ENCODE measurements at places on chromosomes 5 and 9.

DNA sequence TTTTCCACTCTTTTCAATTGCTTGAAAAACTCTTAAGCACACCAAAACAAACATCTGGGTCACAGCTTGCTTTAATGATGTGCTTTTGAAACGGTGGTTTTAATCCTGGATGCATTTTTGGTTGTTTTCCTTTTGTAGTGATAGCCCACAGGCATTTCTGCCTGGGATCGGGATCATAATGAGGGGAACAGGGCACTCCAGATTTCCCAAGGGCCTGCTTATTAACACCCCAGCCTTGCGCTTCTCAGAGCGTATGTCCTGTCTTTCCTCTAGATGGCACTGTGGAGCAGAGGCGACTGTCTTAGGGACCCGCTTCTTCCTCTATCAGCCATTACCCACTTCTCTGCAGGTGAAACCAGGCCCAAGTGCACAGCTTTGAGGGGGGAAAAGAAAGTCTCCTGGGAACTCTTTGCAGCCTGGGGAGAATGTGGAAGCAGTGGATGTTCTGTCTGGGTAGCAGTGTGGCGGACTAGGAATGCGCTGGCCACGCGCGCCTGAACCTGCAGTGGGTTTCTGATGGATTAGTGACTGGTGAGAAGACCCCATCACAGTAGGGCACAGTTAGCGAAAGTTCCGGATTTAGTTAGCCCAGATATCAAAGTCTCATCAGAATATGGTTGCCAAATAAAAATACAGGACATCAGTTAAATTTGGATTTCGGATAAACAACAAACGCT, 190.1 kb downstream of the GNA14 start:
- peak; percentile 94 for DNase-seq

DNA sequence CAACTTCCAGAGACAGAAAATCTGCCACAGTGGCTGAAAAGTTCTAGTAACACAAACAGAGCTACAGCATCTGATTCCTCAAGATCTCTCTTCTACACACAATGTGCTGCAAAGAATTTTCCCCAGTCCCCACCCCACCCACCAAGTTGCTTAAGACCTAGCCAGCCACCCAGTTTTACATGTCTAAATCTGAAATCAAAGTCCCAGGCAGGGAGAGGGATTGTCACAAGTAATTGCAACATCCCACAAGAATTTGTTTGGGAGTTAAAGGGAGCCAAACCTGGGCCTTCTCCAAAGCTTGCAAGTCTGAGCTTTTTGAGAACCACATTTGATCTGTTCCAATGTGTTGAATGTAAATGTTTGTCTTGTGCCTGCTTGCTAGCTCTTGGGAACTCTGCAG, 15.5 kb downstream of the IGIP start:
- no peak for DNase-seq

DNA sequence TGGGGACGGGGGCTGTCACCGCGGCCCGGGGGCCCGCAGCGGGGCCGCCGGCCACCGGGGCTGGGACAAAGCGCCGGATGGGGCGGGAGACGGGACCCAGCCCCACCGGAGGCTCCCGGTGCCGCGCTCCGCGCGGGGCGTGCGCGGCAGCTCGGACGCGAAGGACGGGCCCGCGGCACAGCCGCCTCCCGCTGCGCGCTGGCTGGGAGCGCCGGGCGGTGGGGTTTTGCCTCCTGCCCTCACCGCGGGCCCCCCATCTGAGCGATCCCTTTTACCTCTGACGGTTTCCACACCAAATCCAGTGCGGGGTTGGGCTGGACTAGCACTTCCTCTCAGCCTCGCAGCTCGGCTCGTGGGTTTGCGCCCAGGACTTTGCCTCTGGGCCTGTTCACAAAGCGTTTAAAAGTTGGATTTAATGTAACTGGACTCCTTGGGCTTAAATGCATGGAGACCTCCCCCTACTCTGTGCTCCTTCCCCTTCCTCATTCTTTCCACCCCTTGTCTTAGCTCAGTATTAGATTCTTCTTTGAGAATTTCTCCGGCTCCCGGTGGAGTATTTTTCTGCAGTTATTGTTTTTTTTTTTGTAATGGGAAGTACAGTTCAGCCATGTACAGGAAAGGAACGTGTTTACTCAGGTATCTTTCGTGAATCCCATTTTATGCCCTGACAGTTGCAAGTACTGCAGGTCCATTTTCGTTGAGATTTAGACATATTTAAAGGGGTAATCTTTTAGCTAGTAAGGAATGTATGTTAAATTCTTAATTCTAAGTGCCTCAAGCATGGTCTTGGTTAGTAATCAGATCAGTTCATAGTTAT, 691 bp downstream of the FCHO2 start:
- DNase-seq = peak; percentile 36

- no peak for DNase-seq
These were observed 47.9 kb downstream of the NACC2 start for GRCh38 chr9:136047076-136047774.

DNA sequence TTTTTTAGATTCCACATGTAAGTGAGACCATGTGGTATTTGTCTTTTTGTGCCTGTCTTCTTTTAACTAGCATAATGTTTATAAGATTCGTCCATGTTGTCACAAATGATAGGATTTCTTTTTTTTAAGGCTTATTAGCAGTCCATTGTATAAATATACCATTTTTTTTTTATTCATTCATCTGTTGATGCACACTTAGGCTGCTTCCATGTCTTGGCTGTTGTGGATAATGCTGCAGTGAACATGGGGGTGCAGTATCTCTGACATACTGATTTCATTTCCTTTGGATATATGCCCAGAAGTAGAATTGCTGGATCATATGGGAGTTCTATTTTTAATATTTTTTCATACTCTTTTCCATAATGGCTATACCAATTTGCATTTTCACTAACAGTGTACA, 48.7 kb downstream of the KIAA1958 start:
- DNase-seq = peak; percentile 42

DNA sequence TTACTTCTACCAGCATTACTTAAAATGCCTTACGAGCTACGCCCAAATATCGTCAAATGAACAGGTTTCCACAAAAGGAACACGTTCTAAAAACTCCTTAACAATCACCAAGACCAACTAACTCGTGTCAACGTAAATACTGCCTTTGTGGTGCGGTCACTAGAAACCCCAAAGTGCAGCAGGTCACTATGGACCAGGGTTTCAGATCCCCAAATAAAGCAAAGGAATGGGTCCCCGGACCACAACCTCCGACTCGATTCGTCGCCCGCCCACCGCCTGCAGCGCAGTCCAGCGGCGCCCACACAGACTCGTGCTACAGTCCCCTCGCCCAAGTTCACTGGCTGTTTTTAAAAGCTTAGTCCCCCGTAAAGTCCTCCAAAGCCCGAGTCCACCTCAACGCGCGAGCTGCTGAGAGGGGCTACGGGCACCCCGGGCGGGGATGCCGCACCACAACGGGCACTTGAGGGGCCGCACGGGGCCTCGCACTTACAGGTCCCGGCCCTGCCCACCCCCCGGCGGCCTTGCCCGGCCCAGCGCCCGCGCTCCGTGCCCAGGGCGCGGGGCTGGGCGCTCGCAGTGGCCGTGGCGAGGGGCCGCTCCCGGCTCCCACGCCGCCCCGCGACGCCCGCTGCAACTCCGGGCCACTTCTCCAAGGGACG, 1.1 kb downstream of the NFIB start:
- no peak for DNase-seq

DNA sequence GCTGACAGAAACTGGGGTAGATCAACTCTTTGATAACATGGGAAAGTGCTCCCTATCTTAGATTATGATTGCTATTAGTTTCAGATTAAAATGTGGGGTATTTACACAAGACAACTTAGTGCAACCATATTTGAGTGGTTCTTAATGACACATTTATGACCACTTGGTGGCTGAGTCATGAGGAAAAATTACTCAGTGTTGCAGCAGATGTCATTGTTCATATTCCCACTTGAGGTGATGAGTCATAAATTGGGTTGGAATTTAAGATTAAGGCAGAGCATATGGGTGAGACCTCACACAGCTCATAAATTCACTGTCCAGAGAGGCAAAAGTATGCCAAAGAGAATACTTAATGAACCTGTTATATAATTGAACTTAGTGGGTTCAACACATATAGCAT, 408.3 kb downstream of the DMRT2 start:
- peak; percentile 71 for DNase-seq

DNA sequence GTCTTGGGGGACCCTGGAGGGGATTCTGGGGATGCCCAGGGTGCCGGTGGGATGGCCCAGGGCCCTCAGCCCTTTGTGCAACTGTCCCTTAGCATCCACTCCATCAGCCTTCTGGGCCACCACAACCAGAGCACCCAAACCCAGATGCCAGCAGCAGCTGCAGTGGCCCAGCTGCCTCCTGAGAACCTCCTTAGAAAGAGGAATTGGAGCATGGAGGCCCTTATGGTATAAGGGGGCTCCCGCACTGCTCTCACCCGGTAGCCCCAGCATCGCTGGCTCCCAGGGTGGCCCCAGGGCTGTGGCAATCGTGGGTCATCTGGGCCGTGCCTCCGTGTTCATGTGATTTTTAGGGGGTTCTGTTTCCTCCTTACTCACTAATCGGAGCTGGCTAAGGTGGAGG, 463.3 kb downstream of the ICE1 start:
- no peak for DNase-seq

GRCh38 chr5:108720391-108720790, 27.3 kb upstream of the FER start:
- no peak for DNase-seq

GRCh38 chr9:109779711-109780452, at the start of gene PALM2AKAP2:
Gene PALM2AKAP2 (plus strand): TSS chr9:109780198. CDS start chr9:109780489, 291 bp downstream.
- DNase-seq = peak; percentile 65

GRCh38 chr9:33676746-33677505, 118.4 kb upstream of the PRSS3 start:
- DNase-seq = peak; percentile 26

- DNase-seq = no peak
These were observed 593.9 kb upstream of the GRAMD2B start for GRCh38 chr5:125829349-125829748.

DNA sequence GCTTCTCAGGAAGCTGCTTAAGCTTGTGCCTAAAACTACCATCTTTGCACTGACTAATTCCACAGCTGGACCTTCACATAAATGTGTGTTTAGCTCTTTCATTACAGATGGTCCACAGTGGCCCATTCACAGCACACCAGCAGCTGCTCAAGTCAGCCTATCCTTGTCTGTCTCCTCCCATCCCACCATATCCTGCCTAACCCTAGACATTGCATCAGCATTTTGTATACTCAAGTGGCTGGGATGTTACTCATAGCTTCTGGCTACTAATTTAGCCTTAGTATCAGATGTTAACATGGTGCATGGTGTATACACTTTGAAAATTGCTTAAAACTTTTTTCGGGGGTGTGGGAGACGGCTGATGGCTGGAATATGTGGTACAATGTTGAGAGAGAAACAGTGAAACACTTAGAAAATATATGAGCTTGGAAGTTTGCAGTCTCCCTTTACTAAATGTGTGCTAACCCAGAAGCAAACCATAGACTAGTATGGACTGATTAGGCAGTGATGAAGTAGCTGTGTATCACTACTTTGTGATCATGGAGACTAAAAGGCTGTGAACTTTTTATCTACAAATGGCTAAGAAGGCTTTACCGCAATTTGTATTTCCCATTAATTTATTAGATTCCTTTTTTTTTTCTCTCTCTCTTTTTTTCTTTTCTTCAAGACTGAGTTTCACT, 83.1 kb downstream of the JMY start:
- DNase-seq = peak; percentile 25

DNA sequence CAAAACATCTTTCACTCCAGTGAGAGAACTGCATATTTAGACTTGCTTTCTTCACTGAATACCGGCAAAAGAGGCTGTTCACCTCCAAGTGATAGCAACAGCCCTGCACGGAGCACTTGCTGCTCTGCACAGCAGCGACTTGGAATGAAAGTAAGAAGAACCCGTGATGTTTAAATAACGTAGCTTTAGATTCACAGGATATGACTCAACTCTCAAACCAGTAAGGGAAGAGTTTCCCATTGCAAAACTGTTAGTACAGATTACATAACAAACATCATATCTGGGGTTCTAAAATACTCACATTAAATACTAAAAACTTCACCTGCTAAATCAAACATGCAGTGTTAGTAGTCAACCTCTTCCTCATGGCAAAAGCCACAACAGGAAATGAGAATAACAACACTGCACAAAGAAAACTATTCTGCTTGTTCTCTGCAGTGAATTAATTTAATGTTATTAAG, 203.4 kb downstream of the MCTP1 start:
- DNase-seq = peak; percentile 89

DNA sequence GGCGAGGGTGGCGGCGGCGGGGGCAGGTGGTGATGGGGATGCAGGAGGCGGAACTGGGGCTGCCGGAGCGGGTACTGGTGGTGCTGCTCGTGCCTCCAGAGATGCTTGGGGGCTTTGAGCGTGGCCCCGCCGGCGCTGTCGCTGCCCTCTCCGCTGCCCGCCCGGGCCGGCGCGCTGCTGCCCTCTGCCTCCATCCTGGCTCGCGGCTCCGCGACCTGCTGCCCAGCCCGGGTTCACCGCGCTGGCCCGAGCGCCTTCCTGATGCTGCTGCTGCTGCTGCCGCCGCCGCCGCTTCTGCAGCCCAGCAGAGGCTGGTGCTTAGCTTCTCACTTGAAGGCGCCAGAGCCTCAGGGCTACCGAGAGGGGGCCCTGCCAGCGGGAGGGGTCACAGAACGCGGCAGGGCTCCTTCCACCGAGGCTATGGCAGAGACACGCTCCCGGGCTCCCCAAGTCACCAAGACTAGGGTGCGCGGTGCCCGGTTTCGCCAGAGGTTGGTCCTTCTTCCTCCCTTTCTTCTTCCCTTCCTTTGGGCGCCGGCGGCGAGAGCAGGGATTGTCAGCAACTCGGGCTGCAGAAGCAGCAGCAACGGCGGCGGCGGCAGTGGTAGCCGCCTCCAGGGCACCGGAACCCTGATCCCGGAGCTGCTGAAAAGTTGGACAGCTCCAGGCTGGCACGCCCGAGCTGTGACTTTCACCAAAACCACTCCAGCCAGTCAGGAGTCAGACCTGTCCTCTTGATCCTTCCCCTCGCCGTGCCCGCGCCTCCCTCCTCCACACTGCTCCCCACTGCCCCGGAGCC, at the start of gene PDE4D:
Gene PDE4D (minus strand): TSS at position 298 of the 799 bp plus-strand sequence.
- peak; percentile 56 for DNase-seq

DNA sequence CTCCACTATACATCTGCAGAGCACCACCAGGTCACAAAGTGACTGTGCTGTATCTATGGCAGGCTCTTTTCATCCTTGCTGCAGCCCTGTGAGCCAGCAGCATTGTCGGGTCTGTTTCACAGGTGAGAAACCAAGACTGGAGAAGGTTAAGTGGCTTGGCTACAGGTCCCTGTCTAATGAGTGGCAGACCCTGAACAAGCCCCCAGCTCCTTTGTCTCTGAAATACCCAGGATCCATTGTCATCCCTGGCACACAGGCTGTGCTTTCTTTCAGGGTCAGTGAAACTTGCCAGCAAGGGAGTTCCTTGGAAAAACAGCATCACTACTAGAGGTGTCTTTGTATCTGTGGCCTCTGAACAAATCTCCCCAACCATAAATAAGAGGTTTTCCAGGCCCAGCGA, 27.6 kb upstream of the CXCL14 start:
- DNase-seq = no peak

All from A673 (cell line).